ENCODE measurements at places on chromosomes 2 and 18.

DNA sequence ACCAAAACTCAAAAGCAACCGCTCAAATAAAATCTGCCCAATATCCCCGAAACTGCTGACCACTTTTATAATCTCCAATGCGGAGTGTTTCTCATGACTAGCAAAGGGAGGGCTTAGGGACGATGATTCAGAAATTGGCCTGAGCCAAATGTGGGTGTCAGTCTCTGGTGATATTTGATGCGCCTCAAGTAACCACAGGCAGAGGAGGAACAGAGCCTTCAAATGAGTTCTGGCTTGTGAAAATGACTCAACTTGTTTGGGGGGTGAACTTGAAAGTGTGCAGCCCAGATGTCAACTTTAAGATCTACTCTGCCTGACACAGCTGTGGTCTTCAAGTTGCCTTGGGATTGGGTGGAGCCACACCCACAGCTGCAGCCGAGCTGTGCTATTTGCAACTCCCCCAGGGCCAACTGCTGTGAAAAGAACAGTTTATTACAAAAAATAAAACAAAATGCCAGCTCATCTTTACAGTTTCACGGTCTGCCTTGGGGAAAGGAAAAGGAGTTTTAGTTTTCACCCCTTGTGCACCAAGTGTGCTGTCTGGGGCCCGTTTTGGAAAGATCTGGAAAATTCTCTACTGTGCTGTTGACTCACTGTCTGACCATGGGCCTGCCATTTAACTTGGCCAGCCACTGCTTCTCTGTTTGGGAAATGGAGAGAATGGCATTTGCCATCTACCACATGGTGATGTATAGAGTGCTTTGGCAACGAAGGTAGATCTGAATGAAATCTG is 222.1 kb downstream of the MTX2 start:
- DNase-seq = no peak

DNA sequence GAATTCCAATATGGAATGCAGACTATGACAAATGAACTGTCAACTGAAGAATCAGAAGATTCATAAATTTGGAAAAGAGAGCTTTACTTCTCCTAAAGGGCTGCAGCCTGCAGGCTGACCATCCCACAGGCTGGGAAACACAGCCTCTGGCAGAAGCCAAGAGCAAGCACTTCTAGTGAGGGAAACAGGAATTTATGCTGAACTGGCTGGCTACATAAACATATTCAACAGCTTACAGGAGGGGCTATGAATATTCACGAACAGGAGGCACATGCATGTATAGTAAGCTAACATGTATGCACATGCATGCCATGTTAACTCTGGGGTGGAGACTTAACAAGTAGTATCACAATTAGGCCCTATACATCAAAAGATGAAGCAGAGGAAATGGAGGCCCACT is 17.6 kb downstream of the HIBCH start:
- DNase-seq = no peak

DNA sequence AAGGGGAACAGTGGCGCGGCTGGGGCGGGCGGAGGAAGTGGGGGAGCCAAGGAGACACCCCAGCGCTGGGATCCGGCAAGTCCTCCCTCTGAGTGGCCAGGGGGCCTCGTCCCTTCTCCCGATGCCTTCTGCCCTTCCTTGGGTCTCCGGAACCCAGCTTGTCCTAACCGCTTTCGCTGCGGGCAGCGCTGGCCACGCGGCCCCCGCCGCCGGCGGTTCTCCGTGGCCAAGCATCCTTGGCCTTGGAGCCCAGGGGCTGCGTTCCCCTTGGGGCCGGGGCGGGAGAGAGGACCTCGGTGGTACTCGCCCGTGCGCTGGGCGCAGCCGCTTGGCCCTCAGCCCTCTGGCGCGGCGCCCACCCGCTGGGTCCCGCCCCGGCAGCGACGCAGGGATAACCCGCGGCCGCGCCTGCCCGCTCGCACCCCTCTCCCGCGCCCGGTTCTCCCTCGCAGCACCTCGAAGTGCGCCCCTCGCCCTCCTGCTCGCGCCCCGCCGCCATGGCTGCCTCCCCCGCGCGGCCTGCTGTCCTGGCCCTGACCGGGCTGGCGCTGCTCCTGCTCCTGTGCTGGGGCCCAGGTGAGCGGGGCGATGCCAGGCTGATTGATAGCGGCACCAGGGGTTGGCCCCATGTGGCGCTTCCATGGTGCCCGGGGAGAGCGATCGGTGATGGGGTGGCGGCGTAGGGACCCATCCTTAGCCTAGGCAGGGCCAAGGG is 128.7 kb downstream of the UXS1 start:
- DNase-seq = peak; percentile 17

DNA sequence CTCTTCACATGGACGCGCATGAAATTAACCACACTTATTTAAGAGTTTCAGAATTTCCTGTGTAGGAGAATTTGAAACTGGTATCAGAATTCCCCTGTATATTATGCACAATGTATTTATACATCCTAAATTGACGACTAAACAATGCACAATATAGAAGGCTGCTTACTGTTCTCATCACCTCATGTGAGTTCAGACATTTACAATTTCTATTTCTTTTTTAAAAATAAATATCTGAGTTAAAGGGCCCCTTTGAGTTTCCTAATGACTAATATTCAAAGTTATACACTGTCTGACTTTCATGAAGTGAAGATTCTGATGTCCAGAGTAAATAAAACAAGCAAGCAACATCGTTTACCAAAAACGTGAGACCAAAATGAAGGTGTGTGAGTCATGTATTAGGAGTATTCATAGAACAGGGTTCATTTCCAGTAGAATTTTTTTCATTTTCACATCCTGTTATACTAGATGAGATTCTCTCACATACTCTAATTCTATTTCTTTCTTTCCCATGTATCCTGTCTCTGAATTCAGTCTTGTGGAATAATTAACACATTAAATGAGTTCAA is 406.2 kb downstream of the NUP35 start:
- no peak for DNase-seq

DNA sequence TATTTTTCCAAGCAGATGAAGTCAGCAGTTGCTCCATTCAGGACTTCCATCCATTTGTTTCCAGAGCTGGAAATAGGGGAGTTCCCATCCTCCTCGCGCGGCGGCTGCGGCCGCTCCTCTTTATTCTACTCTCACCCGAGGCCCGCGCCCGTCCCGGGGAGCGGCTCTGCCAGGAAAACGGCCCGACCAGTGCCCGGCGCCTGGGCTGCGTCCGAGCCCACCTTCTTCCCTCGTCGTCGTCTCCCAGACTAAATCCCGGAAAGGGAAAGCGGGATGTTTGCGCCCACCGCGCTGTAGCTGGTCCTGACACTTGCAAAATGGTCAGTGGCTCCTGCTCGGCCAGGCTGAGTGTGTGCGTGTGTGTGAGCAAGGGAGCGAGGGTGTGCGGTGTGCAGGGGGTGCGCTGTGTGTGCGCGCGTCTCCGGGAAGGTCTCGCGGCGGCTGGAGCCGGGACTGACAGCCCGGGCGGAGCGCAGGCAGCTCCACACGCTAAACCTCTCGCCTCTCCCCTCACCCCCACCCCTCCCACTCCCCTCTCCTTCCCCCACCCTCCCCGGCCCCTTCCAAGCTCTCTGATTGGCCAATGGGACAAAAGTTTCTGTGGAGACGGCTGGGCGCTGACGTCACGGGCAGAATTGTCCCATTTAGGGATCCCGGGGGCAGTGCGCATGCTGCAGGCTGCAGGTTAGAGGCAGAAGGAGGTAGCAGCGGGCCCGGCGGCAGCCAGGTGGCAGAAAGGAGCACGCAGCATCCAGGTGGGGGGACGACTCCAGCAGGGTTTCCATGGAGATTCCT is at the start of gene NOL4:
TSS of gene NOL4 (minus strand) at position 491 of the 795 bp plus-strand sequence. CDS start 1,660 bp downstream, outside the sequence.
- DNase-seq = no peak

DNA sequence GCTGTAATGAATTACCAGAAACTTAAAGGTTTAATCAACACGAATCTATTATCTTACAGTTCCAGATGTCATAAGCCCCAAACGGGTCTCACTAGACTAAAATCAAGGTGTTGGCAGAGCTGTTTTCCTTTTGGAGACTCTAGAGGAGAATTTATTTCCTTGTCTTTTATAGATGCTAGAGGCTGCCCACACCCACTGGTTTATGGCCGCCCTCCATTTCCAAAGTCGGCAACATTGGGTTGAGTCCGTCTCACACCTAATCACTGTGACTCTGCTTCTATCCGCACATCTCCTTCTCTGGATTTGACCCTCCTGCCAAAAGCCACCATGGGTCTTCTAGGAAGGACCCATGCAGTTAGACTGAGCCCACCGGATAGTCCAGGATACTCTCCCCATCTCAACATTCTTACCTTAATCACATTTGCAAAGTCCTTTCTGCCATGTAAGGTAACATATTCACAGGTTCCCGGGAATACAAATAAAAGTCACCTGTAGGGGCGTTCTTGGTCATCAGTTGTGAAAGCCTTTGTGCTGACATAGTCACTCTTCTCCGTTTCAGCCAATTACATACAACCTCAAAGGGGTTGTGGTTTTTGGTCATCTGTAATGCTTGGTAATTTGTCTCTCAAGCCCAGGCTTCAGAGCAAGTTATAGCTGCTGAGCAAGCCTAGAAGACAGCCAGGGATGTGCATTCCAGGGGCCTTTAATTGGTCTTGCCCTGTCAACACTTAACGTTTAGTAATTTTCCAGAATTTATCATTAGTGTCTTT is 179.4 kb downstream of the ANTXR1 start:
- no peak for DNase-seq

- DNase-seq = no peak
These were observed 232.1 kb upstream of the SMIM21 start for GRCh38 chr18:75659535-75660023.

DNA sequence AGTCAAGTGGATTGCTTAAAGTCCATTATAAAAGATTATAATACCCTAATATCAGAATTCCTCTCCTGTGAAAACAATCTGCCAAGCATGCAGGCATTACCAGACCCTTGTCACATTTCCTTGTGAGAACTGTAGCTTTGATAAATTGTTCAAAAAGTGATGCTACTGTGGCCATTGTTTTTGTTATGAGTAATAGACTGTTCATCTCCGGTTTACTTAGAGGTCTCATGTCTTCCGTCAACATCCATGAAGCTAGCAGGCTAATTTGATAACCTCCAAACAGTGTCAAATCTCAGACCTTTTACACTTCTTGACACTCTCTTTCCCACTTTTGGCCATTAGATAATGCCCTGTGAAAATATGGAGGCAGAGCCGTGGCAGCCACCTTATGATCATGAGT is 342.7 kb downstream of the CPS1 start:
- DNase-seq = no peak

GRCh38 chr2:63698786-63699548 is 110.2 kb downstream of the MDH1 start:
- DNase-seq = no peak

DNA sequence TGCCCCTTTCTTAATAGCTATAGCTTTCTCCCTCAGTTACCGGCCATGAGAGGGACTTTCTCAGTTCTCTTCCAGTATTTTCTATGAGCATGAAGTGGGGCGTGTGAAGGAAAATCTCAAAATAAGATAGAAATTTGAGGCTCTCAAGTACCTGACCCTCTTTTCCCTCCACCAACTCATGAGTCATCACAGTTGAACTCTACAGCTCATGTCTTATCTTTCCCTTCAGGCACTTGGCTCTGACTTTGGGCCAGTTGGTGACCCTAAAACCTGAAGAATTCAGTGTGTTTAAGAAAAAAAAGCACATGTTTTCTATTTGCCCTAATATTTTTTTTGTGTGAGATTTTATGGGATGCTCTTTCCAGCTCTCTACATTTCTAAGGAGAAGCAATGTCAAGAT is 896.7 kb upstream of the ZEB2 start:
- no peak for DNase-seq

DNA sequence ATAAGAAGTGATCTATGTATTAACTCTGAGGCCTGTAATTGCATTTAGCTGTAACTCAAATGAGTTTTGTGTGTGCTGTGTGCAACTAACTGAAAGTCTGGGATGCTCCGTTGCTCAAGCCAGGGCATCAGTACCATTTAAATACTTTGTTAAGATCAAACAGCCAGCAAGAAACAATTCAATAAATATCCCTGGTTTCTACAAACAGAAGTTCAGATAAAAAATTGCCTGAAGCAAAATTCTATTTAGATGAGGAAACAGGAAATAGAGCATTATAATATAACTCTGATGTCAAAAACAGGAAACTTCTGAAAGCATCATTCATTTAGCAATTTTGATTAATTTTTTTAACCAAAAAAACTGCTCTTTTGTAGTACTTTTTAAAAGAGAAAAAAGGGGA is 18.9 kb upstream of the SLC38A11 start:
- no peak for DNase-seq

DNA sequence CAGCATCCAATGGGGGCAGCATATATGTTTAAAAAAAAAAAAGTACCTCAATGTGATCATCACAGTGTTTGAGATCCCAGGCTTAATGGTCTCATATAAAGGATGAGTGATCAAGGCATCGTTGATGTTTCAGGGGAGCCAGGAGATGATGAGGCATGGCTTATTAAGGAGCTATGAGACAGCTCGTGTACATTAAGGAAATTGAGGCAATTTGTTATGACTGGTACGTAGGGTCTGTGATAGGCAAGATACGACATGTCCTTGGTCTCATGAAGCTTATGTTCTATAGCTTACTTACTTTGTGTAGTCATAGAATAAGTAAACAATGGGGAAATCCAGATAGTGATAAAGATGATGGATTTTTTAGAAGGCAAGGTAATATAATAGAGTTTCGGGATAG is 49.1 kb upstream of the FAM171B start:
- DNase-seq = no peak

GRCh38 chr2:43074052-43074451 is 152.4 kb downstream of the ZFP36L2 start:
- DNase-seq = no peak

GRCh38 chr2:66573416-66573815 is 138.5 kb downstream of the MEIS1 start:
- no peak for DNase-seq

DNA sequence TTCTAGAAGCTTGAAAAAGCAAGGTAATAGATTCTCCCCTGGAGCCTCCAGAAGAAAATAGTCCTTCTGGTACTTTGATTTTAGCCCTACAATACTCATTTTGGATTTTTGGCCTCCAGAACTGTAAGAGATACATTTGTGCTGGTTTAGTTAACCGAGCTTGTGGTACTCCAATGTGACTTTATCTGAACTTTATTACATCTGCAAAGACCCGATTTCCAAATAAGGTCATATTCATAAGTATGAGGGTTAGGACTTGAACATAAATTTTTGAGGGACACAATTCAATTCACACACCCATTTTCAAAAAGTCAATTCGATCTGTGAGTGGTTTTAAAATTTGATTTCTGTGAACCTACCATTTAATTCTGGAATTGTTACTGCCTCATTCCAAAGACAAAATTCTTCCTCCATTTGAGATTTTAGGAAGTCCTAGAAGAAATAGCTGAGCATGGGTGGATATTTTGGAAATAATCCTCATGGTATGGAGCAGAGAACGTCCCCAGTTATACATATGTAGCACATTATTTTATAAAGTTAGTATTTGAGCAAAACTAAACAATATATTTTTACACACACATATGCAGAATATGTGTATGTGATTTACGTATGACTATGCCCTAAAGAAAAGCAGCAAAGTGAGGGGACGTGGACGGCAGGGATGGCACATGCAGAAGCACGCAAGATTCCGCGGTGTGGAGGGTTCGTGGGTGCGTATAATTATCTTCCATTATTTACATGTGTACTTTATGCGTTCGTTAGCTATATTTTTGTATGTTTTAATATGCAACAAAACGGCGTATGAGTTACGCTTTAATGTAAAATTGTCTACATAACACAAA is 905 bp upstream of the NUP35 start:
- no peak for DNase-seq

GRCh38 chr2:136135921-136136906 is 18.3 kb upstream of the CXCR4 start:
- no peak for DNase-seq
